ENCODE measurements at places on chromosomes 5 and 9.

- DNase-seq: no peak
Observed at GRCh38 chr9:17928768-17929167, 349.9 kb downstream of the SH3GL2 start.

GRCh38 chr9:119026120-119026519, 343.1 kb downstream of the BRINP1 start:
- DNase-seq: no peak

DNA sequence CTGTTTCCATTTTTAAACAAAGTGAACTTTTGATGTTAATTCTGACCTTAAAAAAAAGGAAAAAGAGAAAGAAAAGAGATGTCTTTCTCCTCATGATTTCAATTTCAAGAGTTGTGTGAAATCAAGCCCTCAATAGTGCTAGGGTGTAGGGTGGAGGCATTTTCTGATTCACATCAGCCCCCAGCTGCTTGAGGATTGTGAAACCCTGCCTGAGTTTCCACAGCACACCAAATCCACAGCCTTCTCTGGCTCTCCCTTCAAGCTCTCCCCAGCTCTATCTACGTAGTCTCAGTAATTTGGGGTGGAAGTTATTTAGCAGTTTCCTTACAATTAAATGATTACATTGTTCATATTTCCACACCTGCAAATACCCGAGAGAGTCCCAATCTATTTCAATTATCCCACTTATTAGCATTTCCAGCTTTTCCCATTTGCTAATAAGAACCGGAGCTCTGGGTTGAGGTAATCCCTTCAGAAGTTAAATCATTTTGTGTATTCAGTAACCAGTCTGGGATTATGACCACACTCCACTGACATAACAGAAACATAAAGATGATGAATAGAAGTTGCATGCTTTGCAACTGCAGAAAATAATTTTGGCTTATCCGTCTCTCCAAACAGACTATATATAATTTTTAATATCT, 54.9 kb downstream of the MTX3 start:
- no peak for DNase-seq

GRCh38 chr9:79195879-79196278, 375.9 kb upstream of the TLE4 start:
- DNase-seq: no peak

GRCh38 chr5:145803112-145804004, 31.8 kb downstream of the PRELID2 start:
- no peak for DNase-seq

DNA sequence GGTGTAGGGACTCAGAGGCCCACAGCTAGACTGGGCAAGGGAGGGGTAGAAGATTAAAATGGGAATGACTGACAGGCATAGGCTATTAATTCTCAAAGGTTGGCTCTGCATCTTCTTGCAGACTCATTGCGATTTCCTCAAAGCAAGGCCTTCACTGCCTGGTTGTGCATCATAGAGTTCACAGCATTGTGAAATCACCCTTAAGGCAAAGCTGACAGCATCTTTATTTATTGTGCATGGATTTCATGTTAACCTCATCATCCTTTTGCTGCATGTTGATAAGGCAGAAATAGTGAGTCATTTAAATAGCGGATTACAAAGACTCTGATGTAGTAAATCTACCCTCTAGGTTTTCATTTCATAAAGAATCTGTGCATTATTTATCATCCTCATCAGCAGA, 13.6 kb upstream of the PALM2AKAP2 start:
- DNase-seq: no peak

- DNase-seq: no peak
Observed at GRCh38 chr5:79791843-79792242, 102.2 kb downstream of the CMYA5 start.

DNA sequence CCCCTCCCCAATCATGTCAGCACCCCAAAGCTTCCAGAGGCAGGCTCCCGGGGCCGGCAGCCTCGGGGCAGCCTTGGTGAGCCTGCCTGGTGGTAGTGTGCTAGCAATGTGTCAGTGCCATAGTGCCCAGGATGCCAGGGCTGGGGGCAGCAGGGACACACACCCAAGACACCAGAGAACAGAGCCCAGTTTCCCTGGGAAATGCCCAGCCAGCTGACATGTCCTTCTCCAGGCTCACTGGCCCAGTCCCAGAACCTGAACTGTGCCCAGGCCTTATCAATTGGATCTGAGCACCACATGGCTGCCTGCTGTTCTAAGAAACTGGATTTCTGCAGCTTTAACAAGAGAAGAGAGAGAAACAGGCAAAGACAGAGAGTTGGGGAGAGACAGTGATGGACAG, 74.9 kb upstream of the LRRTM2 start:
- DNase-seq: no peak

DNA sequence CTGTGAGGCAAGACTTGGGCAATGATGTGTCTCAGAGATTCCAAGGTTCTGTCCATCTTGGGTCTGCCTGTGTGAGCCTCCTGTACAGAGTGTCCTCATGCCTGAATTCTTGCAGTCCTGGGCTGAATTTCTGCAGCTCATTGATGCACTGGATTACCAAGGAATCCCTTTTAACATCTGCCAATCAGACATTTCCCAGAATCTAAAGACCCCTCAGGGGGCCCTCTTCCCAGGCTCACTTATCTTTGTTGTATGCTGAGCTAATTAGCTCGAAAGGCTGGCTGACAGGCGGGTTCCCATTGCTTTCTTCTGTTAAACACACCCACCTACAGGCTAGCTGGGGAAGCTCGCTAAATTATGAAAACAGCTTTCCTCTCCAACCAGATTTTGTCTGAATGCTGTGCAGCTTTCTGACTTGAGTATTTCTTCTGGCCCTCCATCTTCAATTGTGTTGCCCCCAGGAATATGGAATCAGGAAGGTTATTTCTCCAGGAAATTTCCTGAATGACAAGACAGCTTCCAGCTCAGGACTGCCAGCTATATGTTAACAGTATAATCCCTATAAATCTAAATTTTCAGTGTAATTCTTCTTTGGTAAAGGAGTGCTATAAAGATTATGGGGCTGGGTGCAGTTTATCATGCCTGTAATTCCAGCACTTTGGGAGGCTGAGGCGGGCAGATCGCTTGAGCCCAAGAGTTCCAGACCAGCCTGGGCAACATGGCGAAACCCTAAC, at the start of gene LIX1:
Gene LIX1 (minus strand): TSS at position 91 of the 734 bp plus-strand sequence. CDS start 35 bp downstream, at position 56.
- DNase-seq: peak; percentile 41

- DNase-seq: no peak
Observed at GRCh38 chr9:2039294-2040180, 24.4 kb downstream of the SMARCA2 start.

GRCh38 chr9:21995006-21995665, 545 bp downstream of the CDKN2B-AS1 start:
- DNase-seq: peak; percentile 44

DNA sequence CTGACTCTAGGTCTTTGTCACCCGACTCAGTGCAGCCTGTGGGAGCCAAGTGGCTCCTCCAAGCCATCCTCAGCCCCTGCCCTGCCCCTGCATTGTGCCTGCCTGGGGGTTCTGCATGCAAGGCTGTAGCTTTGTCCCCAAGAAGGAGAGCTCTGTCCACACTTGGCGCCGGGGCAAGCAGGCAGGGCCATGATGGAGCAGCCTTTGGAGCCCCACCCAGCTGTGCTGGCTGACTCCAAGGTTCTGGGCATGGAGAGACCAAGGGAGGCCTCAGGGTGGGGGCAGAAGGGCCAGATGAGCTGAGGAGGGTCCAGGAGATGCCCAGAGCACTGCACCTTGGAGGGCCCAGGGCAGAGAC, 226.2 kb downstream of the CACNA1B start:
- DNase-seq: no peak

- DNase-seq: no peak
Observed at GRCh38 chr5:109903061-109903460, 213.3 kb downstream of the MAN2A1 start.

DNA sequence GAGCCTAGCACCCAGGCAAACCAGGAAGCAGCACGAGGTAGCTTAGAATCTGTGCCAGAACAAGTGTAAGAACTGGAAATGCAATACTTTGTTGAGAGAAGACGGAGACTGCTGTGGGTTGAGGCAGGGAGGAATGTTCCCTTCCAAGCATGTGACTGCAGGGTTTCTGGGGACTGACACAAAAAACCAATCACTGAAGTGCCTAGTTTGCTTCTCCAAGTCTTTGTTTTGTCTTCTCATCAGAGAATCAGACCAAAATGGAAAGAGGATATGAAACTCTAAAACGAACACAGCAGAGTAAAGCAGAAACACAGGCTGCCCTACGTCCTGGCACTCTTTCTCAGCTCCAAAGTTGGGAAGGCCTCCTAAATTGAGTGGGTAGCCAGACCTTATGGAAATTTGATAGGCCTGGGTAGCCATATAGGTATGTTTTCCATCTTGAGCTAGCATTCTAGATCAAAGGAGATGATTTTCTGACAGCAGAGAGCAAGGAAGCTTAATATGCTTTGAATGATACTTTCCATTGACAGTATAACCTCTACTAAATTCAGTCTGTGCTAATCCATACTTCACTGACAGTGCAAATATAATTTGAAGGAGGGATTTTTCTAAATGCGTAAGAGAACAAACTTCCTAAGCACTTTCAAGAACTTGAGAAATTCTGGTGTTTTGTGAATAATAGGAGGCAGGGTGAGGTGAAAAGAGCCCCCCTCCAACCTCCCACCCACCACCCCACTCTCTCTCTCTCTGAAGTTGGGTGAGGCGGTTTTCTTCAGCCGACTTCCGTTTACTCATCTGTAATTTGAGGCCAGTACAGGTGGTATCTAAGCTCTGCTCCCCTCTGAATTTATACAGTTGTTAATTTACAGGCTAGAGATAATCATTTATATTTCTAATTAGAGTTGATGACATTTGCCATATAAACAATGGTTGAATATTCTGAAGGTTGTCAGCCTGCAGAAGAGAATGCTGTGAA, 5.5 kb downstream of the ADRB2 start:
- DNase-seq: no peak

DNA sequence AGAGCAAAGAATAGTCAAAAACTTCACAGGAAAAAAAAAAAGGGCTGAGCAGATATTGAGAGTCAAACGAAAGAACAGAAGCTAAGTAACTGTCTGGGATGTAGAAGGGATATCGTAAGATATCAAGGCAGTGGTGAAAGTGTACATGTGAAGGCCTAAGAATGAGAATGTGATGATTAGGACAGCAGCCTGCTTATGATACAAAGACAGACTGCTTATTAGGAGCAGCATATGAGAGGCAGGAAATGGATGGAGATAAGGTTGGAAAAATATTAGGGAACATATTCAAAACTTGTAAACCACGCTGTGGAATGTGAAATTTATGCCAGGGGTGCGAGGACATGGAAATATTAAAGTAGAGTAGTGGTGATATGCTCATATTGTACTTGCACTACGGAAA, 133.1 kb upstream of the FAM174A start:
- DNase-seq: no peak

GRCh38 chr5:82050955-82051354, 79.1 kb downstream of the ATG10 start:
- no peak for DNase-seq

- no peak for DNase-seq
Observed at GRCh38 chr5:72472031-72472430, 35.2 kb downstream of the ZNF366 start.

DNA sequence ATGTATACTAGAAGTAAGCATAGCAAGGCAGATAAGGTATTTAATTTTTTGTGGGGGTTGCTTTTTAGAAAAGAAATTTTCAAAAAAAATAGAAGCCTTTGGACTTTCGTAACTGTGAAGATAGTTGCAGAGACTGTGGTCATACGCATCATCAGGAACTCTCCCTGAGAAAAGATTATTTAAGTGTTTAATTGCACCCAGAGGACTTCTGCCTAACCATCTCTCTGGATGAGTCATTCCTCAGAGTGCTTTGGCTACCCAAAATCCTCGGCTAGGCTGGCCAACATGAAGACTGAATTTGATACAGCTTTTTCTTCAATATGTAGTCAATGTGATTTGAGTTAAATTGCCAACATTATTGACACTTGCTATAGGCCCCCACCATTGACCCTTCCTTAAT, 296.4 kb downstream of the TLR4 start:
- DNase-seq: no peak

DNA sequence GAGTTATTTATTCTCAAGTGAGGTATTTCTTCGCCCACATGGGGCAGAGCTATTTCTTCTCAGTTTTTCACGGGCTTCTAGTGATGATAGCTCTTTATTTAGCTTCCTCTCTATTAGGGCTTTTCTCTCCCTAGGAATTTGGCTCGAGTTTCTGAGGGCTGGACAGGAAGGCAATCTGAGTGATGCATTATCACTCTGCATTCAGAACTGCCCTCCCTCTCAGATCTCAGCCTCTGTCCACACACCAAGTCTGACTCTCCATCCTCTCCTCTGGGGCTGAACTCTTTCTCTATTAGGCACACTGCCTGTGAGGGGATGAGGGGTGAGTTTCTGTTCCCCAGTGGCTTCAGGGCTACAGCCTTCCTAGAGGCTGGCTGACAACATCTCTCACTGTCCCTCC, 14.9 kb upstream of the SCAMP1 start:
- DNase-seq: no peak

DNA sequence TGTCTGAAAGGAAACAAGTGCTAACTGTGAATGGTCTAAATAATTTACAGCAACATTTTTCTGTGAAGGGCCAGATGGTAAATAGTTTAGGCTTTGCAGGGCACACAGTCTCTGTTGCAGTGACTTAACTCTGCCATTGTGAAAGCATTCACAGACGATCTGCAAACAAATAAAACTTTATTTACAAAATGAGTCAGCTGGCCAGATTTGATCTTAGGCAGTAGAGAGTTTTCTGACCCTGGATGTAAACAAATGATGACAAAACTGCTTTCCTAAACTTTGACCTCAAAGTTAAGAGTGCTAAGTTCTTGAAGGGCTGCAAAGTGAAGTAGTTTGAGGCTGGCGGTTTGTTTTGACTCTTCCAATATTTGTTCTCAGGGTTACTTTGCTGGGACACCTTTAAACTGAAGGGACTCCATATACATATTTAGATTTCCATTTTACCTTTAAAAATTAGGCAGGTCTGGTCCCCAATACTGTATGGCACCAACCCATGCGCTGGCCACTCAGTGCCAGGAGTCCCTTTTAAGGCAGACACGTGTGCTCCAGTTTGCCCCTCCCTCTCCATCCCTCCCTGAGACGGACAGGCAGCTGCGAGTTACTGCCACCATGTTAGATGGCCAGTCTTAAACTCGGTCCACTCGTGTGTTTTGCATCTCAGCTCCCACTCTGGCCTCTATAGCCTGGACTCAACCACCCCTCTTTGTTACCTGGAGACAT, 4.0 kb upstream of the ADAMTS16 start:
- no peak for DNase-seq

GRCh38 chr9:120384925-120385272, 195.1 kb downstream of the CDK5RAP2 start:
- DNase-seq: no peak

GRCh38 chr5:41785061-41785460, 85.2 kb downstream of the OXCT1 start:
- no peak for DNase-seq

DNA sequence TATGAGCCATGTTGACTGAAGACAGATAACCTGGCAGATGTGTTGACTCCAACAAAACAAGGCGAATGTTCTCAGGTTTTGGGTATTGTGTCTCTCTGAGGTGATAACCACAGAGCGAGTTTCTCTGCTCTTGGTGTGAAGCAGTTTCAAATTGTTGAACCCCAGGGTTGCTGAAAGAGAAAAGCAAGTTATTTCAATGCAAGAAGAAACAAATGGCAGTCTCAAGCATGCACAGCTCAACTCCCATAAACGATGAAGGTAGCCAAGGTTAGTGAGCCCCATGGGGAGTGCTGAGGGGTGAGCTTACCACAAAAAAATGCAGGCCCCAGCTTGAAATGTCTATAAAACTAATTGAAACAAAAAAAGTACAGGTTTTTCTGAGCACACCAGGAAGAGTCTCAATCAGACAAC, 220.8 kb upstream of the DAPK1 start:
- DNase-seq: no peak

- DNase-seq: no peak
Observed at GRCh38 chr5:78837836-78838235, 147.3 kb downstream of the ARSB start.

All from neural crest cell (in vitro differentiated cells).